ENCODE measurements at places on chromosomes 3 and 15.

- DNase-seq: peak; percentile 21
Measured at GRCh38 chr15:25693321-25694238, 169.5 kb downstream of the ATP10A start.

DNA sequence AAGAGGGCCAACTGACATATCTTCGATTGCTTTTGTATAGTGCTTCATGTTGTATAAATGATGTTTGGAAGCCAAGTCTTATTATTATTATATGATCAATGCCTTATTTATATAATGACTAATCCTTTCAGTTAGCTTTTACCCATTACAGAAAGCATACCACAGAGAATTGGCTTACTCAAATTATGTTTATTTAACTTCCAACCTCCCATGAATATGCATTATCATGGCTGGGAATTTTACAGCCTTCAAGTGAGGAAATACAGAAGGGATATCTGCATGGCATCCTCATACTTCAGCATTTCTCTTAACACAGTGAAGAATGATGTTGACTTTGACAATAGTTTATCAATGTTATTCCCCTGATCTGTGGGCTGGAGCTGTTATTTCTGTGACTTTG, 225.9 kb upstream of the GAP43 start:
- no peak for DNase-seq

- DNase-seq: peak; percentile 13
Measured at GRCh38 chr3:149224736-149225594, 3.3 kb upstream of the CP start.

GRCh38 chr3:48299746-48300712, 33.4 kb downstream of the SPINK8 start:
- DNase-seq: peak; percentile 50

GRCh38 chr15:89072277-89072869, 15.9 kb upstream of the ABHD2 start:
- no peak for DNase-seq

- no peak for DNase-seq
Measured at GRCh38 chr15:27853624-27854455, 245.3 kb downstream of the OCA2 start.

GRCh38 chr3:148698190-148698810, 597 bp downstream of the AGTR1 start:
- DNase-seq: no peak

DNA sequence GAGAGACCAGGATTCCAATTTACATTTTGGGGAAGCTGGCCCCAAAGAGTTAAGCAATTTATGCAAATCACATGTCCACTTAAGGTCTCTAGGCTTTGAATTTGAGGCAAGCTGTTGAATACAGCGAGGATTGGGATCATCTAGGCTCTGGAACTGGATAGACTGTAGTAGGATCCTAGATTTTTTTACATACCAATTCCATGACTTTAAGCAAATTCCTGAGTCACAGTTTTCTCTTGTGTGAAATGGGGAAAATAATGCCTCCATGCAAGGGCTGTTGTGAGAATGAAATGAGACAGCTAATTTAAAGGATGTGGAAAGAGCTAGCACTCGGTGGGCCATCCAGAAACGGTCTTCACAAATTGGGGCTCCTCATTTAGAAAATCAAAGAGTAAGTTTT, 103.4 kb downstream of the MINAR1 start:
- no peak for DNase-seq

GRCh38 chr15:99466701-99467337, 99.0 kb upstream of the MEF2A start:
- no peak for DNase-seq

- DNase-seq: no peak
Measured at GRCh38 chr3:130692455-130692854, 54.2 kb downstream of the PIK3R4 start.

GRCh38 chr3:124760601-124761000, 30.3 kb downstream of the UMPS start:
- DNase-seq: no peak

- DNase-seq: no peak
Measured at GRCh38 chr15:23801881-23802280, 114.8 kb upstream of the NDN start.

DNA sequence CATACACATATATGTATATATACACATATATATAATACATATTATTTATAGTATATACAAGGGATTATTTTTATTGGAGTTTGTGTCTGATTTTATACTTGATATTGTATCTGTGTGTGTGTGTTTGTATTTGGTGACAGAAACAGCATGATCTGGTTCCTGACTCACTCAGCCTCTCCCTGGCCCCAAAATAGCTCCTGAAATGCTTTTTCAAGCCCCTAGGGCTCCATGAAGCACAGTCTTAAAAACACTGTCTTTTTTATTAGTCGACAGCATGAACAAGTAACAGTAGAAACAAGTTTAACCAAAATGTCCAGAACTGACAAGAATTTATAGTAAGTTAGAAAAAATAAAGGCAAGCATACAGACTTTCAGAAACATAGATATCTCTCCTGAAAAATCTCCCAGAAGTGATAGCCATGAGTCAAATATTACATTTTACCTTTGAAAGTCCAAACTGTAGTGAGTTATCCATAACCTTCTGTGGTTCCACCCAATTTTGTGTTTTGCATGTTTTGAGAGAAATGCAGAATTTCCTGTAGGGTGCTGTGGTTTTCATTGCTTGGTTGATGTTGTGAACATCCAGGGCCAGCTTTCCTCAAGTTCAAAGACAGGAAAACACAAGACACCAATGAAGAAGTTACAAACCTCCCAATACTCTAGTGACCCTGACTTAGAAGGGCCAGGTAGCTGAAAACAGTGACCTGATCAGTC, 98.5 kb upstream of the CCDC80 start:
- no peak for DNase-seq

DNA sequence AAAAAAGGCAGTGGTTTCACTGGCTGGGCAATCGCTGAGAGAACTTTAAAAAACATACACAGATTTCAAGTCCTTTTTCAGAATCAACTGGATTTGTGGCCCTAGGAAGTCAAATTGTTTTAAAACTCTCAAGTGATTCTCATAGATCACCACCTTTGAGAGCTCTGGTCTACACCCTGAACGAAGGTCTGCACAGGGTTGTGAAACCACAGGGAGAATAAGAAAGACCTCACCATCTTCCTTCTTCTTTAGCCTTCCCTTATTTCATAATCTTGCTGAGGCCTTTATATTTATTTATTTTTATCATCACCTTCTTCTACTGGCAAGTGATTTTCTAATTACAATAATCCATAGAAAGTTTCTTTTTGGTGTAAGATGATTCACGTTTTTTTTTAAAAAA, 58.1 kb downstream of the FOXP1 start:
- no peak for DNase-seq

- DNase-seq: no peak
Measured at GRCh38 chr3:189331002-189331418, 159.2 kb downstream of the TPRG1 start.

DNA sequence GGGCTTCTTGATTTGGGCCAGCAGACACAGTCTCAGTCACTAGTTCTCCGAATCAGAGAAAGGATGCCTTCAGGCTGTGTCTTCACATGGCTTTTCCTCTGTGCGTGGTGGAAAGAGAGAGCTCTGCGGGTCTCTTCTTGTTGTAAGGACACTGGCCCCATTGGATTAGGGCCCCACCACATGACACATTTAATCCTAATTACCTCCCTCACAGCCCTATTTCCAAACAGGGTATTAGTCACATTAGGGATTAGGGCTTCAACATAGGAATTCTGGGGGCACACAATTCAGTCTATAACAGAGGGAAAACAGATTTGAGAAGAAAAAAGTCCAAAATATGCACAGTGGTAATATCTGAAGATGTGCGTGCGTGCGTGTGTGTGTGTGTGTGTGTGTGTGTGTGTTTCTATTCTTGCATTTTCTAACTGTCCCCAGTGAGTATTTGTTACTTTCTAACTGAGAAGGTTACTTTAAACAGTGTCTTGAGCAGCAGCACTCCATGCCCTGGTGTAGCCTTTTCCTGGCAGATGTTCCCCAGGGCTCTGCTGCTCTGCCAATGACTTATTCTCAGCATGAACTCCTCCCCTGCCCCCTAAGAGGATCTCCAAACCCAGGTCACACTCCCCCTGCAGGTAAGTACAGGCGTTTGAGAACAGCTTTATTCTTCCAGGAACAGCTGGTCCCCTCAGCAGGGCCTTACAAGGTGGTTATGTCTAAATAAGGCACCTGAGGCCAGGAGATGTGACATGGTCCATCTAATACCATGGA, 72.9 kb downstream of the RPL39L start:
- peak; percentile 50 for DNase-seq

DNA sequence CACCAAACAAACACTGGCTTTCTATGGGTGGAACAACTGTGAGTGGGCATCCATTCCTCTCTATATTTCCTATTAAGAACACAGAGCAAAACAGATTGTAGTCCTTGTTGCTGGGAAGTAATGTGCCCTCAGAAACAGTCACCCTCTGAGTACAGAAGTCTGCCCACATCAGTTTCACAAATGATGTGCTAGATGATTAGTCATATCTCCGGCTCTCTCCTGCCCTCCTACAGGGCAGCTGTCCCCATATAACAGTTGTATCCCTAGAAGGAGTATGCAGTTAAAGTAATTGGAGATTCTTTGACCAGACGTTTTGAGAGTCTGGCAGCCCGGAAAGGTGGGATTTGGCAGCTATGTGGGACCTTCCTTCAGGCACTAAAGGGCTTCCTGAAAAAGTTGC, 159.9 kb downstream of the APBA2 start:
- DNase-seq: no peak

DNA sequence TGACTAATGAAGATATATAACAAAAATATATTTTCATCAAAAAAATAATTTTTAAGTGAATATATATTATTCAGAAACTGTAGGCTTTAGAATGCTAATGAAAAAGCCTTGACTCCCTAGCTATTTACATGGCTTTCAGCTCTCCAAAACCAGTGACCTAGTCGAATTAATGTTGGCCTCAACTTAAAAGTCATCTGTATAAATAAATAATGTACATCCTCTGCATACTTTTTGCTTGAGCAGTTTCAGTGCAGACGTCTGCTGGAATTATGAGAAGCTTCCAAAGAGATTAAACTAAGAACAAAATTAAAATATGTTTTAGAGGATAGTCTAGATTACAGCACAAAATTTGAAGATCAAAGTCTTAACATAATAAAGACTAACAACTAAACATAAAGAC, 520.4 kb upstream of the ALCAM start:
- DNase-seq: no peak

DNA sequence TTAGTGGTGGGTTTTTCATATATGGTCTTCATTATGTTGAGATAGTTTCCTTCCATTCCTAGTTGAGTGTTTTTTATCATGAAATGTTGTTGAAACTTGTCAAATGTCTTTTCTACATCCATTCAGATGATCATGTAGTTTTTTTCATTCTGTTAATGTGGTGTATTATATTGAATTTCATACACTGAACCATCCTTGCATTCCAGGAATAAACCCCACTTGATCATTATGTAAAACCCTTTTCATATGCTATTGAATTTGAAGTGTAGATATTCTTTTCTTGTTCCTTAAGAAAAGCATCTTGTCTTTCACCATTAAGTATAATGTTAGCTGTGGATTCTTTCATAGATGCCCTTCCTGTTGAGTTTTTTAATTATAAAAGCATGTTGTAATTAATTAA, 42.9 kb downstream of the PIAS1 start:
- DNase-seq: no peak

DNA sequence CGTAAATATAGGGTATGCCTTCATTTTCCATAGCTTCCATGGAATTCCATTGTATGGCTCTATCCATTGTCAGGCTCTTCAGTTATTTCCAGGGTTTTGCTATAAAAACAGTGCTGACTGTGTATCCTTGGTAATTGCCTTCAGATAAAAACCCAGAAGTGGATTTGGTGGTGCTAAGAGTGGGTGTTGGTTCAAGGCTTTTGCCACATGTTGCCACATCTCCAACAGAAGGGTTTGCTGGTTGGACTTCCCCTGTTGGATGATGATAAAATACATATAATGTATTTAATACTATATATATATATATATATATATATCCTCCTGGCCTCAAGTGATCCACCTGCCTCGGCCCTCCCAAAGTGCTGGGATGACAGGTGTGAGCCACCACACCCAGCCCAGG, 97.8 kb downstream of the FLNB start:
- no peak for DNase-seq

DNA sequence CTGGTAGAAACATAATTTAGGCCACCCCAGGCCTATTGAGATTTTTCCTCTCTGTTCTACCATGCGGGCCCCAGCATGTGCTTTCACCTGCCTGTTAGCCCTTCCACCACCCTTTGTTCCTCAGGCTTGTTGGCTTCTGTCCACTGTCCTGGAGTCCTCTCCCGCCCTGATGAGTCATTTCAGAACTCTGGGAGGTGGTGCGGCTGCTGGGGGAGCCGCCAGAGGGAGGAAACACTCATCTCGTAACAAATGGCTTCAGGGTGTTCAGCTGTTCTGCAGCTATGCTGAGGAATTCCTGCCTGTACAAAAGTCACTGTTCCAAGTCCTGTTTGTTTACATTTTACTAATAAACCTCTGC, 36.3 kb downstream of the LRTM1 start:
- no peak for DNase-seq

- no peak for DNase-seq
Measured at GRCh38 chr15:68618908-68619698, 40.3 kb downstream of the CORO2B start.

- DNase-seq: no peak
Measured at GRCh38 chr3:23129817-23130216, 73.3 kb upstream of the UBE2E2 start.

GRCh38 chr3:25749031-25749581, 34.1 kb downstream of the NGLY1 start:
- DNase-seq: no peak

DNA sequence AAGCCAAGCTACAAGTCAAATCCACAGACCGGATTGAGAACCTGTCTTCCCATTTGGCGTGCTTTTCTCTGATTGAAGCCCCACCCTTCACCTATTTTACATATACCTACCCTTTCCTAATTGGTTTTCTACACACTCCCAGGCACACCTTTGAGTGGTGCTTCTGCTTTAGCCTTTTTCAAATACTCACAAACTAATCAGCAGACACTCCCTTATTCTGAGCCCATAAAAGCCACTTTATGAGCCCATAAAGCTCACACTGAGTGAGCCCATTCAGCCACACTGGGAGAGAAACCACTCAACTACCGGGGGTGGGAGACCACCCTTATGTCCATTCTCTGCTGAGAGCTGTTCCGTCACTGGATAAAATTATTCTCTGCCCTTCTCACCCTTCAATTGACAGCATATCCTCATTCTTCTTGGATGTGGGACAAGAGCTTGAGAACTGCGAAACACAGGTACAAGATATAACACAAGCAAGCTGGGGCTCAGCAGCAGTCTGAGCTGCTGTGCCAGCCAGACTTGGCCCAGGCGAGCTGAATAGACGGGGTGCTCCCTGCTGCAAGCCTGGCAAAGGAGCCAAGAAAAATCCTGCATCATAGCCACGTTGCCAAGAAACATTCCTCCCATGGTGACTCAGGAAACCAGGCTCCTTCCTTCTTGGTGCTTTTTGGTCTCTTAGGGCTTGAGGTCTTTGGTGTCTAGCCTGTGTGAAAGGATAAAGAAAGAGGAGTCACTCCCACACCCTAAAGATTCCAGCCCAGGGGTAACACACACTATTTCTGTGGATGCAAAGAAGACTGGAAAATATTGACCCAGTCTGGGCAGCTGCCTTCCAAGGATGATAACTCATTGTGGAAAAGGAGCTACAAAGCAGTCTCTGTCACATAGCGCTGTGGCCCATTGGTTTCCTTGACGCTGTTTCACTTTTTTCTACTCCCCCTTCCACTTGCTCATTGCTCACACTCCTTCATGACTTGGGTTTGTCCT, 609.7 kb downstream of the MCTP2 start:
- no peak for DNase-seq

All from stimulated activated naive B cell treated with anti-CD40 and anti-IgM and Interleukin-4, amounts not matched to agents 10 μg/mL and 1 μg/mL and 100 μg/mL, for 72 hours (primary cell).